ENCODE measurements at places on chromosomes 12 and 14.
A peak's percentile ranks its signal among the peaks of the same experiment; 100 is the strongest.

DNA sequence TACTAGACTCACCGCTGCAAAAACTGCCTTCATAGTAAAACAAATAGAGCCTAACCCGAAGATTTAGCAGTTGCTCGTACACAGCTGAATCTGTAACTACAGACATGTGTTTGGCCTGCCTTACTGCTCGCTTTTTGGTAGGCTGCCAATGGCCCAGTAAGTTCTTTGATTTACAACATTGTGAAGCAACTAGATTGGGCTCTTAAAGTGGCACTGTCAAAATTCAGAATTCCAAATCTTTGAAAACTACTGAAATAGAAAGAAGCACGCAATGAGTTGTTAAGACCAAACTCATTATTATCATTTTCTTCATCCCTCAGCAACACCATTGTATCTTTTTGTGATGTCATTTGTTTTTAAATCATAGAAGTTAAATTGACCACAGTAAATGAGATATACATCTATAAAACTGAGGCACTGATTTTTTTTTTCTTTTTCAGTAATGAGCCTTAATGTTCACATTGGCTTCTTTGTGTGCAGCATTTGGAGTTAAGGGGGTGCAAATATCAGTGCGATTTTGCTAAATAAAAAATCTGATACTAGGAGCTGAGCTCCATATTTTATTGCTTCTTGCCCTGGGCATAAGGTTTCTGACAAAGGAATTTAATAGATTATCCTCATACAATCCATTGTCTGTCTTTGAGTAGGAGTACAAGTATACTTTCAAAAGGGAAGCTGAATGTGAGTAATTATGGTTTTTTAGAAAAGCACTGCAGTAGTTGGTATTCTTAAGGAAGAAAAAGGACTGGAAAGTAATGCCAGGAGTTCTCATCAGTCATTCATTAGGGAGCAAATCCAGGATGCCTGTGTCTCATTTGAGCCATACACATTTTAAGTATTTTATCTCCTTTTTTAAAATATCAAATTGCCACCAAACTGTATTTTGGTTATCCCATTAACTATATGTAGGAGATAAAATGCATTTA is 138.5 kb downstream of the KICS2 start:
- peak; percentile 94 for DNase-seq

- peak; percentile 94 for DNase-seq
These were observed 5.1 kb downstream of the CISTR start for GRCh38 chr12:53746592-53747092.

DNA sequence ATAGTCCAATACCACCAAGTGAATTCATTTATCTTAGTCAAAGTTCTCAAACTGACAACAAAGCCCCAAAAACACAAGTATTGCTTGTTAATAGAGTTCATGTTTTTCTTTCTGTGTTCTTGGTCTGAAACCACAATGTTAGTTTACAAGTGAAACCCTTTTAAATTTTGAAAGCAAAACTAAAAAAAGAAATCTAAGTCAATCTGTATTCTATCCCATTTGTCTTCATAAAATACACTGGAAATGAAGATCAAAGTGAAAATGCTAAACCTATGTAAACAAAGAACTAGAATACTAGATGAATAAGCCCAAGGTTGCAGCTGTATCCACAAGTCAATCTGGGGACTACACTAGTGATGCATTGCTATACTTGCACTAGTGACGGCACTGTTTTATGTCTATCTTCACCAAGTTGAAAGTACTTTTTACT is 10.4 kb downstream of the MAP4K5 start:
- no peak for DNase-seq

DNA sequence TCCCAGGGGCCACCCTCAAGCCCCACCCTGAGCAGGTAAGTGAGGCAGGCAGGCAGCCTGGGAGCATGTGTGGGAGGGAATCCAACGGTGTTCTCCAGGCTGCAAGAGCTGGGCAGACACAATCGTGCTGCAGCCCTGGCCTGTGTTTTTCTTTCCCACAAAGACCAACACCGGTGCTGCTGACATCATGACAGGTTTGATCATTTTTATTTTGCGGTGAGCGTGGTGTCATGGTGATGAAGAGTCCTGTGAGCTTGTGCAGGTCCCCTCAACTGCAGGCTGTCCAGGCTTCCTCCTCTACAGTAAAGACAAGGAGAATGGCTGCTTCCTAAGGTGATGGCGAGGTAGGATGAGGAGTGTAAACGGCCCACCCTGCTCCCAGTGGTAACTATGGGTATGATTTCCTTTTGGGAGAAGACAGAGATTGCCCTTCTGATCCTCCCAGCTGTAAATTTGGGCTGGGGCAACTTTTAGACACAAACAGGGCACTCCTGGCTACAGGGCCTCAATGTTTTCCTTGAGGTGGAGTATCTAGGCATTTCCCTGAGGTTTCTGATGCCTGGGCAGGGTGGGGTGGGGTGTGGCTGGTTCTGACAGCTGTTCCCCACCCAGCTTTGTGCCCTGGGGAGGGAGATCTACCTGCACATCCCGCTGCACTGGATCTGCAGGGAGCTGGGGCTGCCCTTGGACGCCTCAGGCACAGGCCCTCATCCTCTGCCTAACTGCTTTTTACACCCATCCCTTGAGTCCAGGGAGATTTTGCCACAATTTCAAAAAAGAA is 109.1 kb downstream of the VCPKMT start:
- no peak for DNase-seq

DNA sequence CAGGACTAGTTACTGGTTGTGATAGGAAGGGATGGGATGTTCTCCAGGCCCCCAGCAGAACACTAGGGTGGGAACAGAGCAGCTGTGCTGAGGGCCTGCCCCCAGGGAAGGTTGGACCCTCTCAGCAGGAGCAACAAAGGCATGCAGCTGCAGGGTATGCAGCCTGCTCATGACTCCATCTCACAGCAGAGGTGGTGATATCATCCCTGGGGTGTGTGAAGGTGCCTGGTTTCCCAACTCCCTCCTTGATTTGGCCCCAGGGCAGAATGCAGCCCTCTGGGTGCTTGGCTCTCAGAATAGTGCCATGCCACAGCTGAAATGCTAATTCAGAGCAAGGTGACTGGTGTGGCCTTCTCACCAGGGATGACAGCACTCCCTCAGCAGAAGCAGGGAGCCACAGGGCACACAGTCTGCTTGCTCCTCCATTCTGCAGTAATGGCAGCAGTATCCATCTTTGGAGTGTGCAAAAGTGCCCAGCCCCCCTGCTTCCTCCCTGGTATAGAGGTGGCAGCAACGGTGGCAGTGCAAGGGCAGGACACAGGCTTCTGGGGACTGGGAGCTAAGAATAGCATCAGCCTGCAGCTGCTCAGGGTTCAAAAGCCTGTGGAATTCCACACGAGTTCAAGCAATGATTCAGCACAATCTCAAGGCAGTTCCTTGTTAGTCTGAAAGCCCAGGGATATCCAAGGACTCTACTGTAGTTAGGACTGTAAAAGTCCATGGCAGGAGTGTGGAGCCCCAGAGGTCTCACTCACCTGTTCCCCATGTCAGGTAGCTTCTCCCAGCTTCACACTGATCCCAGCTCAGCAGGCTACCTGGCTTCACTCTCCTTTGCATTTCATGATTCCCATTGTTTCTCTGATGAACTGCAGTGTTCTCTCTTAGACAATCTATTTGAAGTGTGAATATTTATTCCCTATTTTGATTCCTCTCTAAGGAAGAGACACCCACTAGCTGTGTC is 298.1 kb upstream of the FOXG1 start:
- DNase-seq, result no peak

GRCh38 chr14:60602291-60602690 is 47.0 kb downstream of the SIX1 start:
- no peak for DNase-seq

GRCh38 chr12:121969726-121970125 is 51.3 kb downstream of the CFAP251 start:
- DNase-seq, result no peak
